ENCODE measurements at places on chromosomes 6 and 20.

DNA sequence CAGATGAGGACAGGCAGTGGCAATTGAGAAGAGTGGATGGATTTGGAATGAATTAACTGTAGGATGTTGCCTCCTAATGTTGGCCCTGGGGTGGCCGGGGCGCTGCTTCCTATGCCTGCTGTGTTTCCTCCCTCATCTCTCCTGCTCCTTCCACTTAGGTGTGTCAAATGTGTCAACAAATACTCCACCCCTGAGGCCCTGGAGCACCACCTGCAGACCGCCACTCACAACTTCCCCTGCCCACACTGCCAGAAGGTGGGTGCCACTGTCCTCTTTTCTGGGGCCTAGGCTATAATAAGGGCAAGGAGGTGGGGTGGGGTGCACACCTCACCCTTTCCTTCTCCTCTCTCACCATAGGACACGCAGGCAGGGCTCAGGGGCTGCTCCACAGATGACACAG, 30.0 kb upstream of the CHMP4B start:
- DNase-seq: no peak

GRCh38 chr6:111771094-111771432, 102.2 kb downstream of the FYN start:
- no peak for DNase-seq

- no peak for DNase-seq
Observed at GRCh38 chr6:6492675-6493074, 95.8 kb upstream of the LY86 start.

- DNase-seq: no peak
Observed at GRCh38 chr6:94988701-94989100, 588.6 kb upstream of the MANEA start.

DNA sequence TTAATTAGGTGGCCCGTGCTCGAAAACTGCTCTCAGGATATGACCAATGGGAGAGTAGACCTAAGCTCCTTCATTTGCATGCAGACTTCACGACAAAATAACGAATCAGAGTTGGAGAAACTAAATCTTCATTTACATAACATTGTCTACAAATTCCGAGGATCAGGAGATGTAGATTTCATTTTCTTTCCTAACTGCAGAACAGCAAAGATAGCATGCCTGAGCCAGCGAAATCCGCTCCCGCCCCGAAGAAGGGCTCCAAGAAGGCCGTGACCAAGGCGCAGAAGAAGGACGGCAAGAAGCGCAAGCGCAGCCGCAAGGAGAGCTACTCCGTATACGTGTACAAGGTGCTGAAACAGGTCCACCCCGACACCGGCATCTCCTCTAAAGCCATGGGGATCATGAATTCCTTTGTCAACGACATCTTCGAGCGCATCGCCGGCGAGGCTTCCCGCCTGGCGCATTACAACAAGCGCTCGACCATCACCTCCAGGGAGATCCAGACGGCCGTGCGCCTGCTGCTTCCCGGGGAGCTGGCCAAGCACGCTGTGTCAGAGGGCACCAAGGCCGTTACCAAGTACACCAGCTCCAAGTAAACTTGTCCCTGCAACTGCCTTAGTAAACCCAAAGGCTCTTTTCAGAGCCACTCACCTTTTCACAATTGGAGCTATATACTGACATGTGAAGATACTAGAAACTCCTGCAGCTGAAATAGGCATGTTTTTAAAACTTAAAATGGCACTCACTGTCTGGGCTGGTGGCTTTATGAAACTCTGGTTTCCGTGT, 96.5 kb downstream of the HFE start:
- DNase-seq: peak; percentile 90

GRCh38 chr6:97422171-97422570, 139.2 kb upstream of the MMS22L start:
- no peak for DNase-seq

DNA sequence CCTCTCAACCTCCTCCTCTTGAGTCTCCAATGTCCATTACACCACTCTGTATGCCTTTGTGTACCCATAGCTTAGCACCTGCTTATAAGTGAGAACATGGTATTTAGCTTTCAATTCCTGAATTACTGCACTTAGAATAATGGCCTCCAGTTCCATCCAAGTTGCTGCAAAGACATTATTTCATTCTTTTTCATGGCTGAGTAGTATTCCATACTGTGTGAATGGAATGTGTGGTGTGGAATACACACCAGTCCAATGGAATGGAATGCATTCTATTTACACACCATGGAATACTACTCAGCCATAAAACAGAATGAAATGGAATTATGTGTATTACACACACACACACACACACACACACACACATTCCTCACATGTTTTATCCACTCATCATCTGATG, 116.1 kb downstream of the BACH2 start:
- DNase-seq: no peak

DNA sequence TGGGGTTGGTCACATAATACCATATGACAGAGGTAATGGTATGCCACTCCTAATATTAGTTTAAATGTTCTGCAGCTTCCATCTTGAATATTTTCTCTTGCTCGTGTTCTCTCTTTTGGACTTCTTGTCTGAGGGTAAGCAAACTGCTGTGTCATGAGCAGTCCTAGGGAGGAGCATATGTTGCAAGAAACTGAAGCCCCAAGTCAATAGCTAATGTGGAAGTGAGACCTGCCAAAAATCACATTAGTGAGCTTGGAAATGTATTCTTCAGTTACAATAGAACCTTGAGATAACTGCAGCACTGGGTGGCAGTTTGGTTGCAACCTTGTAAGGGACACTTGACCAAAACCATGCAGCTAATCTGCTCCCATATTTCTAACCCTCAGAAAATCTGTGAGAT, 178.2 kb upstream of the IMPG1 start:
- DNase-seq: no peak

- no peak for DNase-seq
Observed at GRCh38 chr6:45704056-45704800, 311.4 kb downstream of the CLIC5 start.

- DNase-seq: no peak
Observed at GRCh38 chr6:163718537-163718936, 304.0 kb downstream of the QKI start.

DNA sequence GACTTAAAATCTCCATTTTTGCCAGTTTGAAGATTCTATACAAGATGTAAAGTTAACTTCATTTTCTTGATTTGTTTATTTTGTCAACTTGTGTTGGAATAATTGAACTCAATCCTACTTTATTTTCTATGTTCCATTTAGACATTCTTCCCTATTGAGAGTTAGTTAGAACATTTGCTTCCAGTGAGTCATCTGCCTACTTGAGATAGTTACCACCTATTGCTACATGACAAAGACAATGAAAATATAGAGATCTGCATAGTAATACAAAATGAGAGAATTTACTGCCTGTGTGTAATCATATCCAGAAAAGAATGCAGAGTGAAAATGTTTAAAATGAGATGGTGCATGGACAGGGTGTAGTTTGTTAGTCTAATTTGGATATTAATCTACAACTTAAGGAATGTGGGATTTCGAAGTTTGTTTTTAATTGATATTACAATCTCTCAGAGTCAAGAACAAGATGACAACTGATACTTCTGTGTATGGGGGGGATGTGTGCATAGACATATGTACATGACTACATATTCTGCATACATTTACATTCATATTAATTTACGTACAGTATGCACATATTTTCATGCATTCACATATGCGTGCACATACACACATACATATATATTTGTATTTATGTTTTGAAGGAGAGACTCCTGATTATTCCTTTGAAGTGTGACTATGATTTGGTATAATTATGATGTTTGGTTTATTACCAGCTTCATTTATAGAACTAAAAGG, 420.1 kb downstream of the NKAIN2 start:
- no peak for DNase-seq

DNA sequence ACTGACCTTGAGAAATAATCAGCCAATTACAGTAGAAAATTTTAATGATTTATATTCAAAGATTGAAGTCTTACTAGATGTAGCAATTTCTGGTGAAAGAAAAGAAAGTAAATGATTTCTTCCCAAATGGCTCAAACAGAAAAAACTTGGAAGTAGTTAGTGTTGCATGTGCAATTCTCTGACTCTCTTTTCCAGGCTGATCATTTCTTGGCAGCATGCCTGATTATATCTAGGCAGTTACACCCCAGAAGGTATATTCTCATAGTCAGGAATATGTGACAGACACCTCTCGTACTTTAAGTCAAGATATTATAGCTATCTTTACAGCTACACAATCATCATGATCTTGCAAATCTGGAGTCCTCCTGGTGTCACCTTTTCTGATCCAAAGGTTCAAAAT, 122.9 kb downstream of the PDE7B start:
- no peak for DNase-seq

DNA sequence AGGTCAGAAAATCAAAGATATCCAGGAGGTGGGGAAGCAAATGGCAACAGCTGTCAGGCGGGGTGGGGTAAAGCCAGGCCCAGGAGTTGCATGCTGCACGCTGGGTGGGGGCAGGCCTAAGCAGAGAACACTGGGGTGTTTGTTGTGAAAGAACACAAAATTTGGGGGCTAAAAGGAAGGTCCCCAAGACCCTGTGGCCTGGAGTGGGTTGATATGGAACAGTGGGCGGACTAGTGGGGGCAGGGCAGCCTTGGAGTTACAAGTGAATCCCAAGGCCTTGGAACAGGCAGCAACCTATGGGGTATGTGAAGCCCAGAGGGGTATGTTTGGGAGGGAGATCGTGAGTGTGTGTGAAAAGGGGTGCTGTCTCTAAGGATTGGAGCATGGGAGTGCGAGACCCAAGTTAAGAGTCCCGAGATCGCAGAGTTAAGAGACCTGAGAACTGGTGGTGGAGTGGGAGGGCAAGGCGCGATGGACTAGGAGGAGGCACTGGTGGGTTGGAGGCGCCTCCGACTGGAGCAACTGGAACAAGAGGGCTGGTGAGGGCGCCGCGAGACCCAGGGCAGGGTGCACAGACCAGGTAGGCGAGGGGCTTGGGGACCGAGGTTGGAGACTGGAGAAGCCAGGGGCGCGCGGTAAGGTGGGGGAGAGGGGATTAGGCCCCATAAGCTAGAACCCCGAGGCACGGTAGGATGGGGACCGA, 658 bp downstream of the CUL7 start:
- DNase-seq: peak; percentile 17

GRCh38 chr6:161273274-161273751, 548 bp downstream of the AGPAT4 start:
- peak; percentile 34 for DNase-seq

DNA sequence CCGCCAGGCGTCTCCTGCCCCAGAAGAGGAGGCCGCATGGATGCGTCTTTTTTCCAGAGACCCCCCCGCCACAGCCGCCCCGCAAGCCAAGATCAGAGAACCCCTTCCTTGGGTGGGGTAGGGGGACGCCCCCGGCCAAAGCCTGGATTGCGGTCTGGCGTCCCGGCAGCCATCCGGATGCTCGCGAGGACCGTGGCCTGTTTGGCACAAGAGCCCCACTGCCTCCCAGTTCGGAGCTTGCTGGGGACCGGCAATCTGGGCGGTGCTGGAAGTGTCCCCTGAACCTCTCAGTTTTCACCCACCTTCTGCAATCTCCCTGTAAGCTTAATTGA, 924 bp downstream of the FAM162B start:
- no peak for DNase-seq

- no peak for DNase-seq
Observed at GRCh38 chr20:47927385-47927851, 142.1 kb upstream of the SULF2 start.

GRCh38 chr6:26187981-26188635, 100.9 kb downstream of the HFE start:
- DNase-seq: peak; percentile 84

DNA sequence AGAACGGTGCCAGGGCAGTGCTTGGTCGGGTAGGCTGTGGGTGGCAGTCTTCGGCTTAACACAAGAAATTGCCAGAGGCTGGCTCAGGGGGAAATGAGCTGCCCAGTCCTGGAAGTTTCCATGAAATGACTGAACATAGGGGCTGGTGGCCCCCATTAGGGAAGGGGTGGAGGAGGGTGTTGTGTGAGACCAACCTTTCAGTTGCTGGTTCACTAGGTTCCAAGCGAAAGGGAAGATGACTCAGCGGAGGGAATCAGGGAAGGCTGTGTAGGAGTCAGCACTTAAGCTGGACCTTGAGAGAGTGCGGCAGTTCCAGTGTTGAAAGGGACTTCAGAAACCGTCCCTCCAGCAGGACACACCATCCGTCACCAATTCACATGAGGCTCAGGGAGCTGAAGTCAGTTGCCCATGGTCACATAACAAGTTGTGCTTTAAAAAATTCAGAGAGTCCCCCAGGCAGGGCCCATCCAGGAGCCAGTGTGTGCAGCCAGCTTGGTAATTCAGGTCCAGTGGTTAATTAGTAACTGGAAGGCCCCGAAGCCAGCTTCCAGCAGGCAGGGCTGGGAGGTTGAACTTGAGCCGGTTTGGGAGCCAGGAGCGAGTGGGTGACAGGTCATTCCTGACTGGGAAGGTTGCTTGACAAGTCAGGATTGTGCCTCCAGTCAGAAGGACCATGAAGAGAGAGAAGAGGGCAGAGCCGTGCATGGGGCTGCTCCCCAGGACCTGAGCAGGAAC, at the start of gene SGK2:
Gene SGK2, plus strand, starts transcription at position 616 of the 735 bp plus-strand sequence. CDS start 7,469 bp downstream, outside the sequence.
- no peak for DNase-seq

DNA sequence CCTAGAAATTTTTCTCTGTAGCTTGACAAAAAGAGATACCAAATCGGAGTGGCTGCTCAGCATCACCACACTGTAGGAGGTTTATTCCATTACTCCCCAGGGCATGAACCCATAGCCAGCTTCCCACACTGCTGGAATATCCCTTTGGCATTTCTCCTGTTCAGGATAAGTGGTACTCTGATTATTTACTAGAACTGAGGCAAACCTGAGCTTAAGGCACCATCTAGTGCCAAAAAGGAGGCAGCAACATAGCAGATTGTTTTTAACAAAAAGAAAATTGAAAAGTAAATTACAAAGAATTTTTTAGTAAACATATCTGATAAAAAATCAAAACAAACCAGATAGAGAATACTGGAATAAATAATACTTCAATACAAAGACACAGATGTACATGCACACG, 181.7 kb downstream of the WDR27 start:
- no peak for DNase-seq

DNA sequence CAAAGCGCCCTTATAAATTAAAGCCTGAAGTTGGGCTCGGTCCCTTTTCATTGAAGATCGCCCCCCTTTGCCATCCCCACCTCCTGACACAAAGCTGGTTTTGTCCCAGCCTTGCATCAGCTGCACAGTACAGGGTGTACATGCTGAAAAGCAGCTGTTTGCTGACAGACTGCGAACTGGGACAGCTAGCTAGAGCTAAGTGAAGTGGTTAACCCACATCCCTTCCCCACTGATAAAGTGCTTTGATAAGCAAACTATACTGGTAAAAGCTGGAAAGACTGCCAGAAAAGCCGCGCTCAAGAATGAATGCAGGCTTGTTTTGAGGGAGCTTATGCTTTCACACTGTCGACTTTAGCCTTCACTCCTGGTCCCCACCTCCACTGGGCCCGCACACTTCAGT, 207.3 kb downstream of the GMDS start:
- DNase-seq: peak; percentile 53

Measured in activated CD4-positive, alpha-beta T cell treated with anti-CD3 and anti-CD28 coated beads, Interleukin-2, Interleukin-6, amounts not matched to agents 100 ng/mL and 50 ng/mL, durations not matched to agents 16 hours and 8 hours (primary cell).